ENCODE measurements at places on chromosomes 6 and 20. TPM values are rescaled to one million over a fixed set of nuclear protein-coding genes. Genes with fewer than 3 reads are reported as not detected.

The FGD2 gene
- total RNA-seq = 7.2 TPM

DNA sequence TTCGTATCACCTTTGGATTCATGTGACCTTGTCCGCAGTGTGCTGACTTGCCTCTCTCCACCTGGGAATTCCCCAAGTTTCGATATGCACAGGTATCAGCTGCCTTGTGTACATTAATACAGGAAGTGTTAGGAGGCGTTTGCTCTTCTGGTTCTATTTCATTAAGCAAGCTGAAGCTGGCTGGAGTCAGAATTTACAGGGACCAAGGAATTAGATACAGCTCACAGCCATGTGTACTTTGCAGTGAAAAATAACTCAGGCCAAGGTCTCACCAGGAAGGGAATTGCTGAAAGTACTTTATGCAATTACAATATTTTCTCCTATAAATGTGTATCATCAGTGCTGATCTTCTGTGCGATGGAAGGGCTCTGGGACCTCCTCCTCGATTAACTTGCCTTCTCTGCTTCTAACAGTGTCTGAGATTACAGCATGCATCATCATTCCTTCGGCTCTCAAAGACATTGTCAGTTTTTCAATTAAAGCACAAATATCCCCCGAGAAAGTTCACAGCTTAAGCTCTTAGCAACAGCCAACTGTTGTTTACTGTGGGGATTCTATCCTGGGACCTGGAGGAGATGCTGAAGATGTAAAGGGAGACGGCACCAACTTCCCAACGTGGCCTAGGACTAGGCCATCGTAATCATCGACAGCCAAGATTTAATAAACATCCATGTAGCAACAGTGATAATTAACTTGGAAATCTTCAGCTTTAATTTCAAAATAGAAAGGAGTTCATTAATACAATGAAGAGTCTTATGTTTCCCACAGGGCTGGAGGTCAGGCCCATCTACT is 13.8 kb upstream of the TIAM2 start:
- H3K4me3 ChIP-seq = no peak overlapping the region
- H3K36me3 ChIP-seq = no peaks in the 10 kb centered on the region
- no peak for DNase-seq

GRCh38 chr20:56428881-56429280 is 16.8 kb downstream of the CASS4 start:
- peak overlapping the region; percentile 97 for H3K27ac ChIP-seq
- H3K36me3 ChIP-seq = peaks cover 2% of the 10 kb centered on the region
- peaks cover 41% of the 10 kb centered on the region for H3K4me1 ChIP-seq
- no peak for DNase-seq
- H3K27me3 ChIP-seq = no peaks in the 10 kb centered on the region

The EPHA7 gene
- total RNA-seq = not detected

DNA sequence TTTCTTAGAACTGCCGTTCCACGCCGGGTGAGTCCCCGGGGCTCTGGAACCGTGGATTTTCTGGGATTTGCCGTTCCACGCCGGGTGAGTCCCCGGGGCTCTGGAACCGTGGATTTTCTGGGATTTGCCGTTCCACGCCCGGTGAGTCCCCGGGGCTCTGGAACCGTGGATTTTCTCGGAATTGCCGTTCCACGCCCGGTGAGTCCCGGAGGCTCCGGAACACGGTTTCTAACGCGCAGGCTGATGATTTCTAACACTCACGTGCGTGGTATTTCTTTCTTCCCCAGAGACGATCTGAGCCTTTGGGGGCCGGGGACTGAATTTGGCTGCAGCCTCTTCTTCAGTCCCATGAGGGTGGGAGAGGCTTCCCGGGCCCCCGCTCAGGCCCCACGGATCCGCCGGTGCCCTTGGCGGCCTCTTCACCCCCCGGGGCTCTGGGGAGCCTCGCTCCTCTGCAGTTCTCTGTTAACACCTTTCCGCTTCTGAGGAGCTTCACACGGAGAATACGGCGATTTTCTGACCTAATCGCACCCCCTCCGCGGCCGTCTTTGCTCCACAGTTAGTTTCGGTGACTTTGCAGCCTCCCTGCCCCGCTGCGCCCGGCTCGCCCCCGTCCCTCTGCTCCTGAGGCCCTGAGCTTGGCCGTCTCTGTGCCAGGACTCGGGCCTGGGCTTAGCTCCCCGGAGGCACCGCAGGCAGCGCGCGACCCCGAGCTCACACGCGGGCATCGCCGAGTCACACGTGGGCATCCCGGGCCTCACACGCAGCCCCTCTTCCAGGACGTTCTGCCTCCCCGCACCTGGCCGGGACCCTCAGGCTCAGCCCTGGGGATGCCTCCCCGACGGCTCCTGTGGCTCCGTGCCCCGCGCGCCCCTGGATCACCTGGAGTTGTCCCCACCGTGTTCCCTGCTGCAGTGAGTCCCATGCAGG is 7.2 kb upstream of the KIF25 start:
- DNase-seq = no peak
- H3K4me3 ChIP-seq = no peak overlapping the region
- no peaks in the 10 kb centered on the region for H3K4me1 ChIP-seq
- peaks cover 16% of the 10 kb centered on the region for H3K27me3 ChIP-seq
- no peak overlapping the region for H3K27ac ChIP-seq
- no peaks in the 10 kb centered on the region for H3K36me3 ChIP-seq

GRCh38 chr6:126643352-126643751 is 303.4 kb downstream of the CENPW start:
- no peaks in the 10 kb centered on the region for H3K36me3 ChIP-seq
- no peaks in the 10 kb centered on the region for H3K27me3 ChIP-seq
- no peak for DNase-seq
- no peak overlapping the region for H3K27ac ChIP-seq
- H3K4me3 ChIP-seq = no peak overlapping the region

DNA sequence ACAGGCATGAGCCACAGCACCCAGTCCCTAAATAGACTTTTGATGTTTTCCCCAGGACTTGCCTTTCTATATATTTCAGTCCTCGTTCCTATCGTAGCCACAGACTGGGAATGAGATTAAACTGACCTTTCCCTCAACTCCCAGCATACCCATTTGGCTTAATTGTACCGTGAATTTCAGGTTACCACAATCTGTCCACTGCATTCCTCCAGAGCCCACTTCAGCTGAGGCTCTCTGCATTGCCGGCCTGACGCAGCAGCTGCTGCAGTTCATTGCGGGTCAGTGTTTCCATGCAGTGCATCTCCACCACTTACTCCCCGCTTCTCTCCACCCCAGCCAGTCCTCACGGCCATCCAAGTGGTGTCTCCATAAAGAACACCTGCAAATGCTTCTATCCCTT is 103.1 kb upstream of the RIN2 start:
- no peaks in the 10 kb centered on the region for H3K36me3 ChIP-seq
- H3K27me3 ChIP-seq = peaks cover 23% of the 10 kb centered on the region
- DNase-seq = no peak
- no peak overlapping the region for H3K4me3 ChIP-seq
- no peaks in the 10 kb centered on the region for H3K4me1 ChIP-seq

The CHRNA4 gene
- not detected for total RNA-seq

- no peaks in the 10 kb centered on the region for H3K36me3 ChIP-seq
- H3K27ac ChIP-seq = no peak overlapping the region
- H3K4me1 ChIP-seq = no peaks in the 10 kb centered on the region
- DNase-seq = no peak
These were observed 76.0 kb upstream of the ADGRB3 start for GRCh38 chr6:68559070-68559469.

- H3K27ac ChIP-seq = no peak overlapping the region
- no peaks in the 10 kb centered on the region for H3K36me3 ChIP-seq
- no peak for DNase-seq
- peaks cover 8% of the 10 kb centered on the region for H3K4me1 ChIP-seq
- no peak overlapping the region for H3K4me3 ChIP-seq
These were observed 79.8 kb downstream of the PRDM1 start for GRCh38 chr6:106165885-106166485.

- H3K27me3 ChIP-seq = no peaks in the 10 kb centered on the region
- no peak for DNase-seq
- no peak overlapping the region for H3K4me3 ChIP-seq
- H3K4me1 ChIP-seq = peaks cover 8% of the 10 kb centered on the region
- H3K27ac ChIP-seq = no peak overlapping the region
These were observed 52.4 kb downstream of the QKI start for GRCh38 chr6:163466839-163467390.

GRCh38 chr6:30487926-30488325 is 1.4 kb upstream of the HLA-E start:
- peaks cover 22% of the 10 kb centered on the region for H3K36me3 ChIP-seq
- H3K27me3 ChIP-seq = peaks cover 2% of the 10 kb centered on the region
- DNase-seq = no peak
- H3K4me3 ChIP-seq = peak overlapping the region; percentile 58

The HDGFL1 gene
- total RNA-seq = not detected

The APOM gene
- total RNA-seq = 3.1 TPM

- no peaks in the 10 kb centered on the region for H3K4me1 ChIP-seq
- DNase-seq = no peak
- no peaks in the 10 kb centered on the region for H3K36me3 ChIP-seq
- H3K27me3 ChIP-seq = no peaks in the 10 kb centered on the region
- no peak overlapping the region for H3K4me3 ChIP-seq
- H3K27ac ChIP-seq = no peak overlapping the region
These were observed 136.9 kb downstream of the NKAIN2 start for GRCh38 chr6:123940551-123940950.

DNA sequence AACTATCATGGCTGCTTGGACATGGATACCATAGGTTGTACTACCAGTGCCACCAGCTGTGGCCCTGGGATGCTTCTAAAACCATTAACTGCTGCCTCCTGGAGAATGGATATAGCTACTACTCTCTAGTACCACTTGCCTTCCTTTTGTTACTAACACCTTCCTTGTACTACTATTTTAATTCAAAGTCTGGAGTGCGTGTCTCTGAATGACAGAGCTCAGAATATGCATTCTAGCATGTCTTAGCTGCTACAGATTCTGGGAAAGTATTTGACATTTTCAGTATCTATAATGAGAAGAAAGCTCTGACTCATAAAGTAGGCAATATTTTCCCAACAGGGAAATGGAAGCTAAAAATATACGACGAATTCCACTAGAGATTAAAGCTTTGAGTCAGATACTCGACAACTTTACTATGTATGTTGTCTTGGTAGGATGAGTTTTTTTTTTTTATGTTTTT is 112.3 kb downstream of the PFDN4 start:
- no peak overlapping the region for H3K27ac ChIP-seq
- peaks cover 5% of the 10 kb centered on the region for H3K36me3 ChIP-seq
- H3K4me1 ChIP-seq = no peaks in the 10 kb centered on the region
- H3K27me3 ChIP-seq = peaks cover 17% of the 10 kb centered on the region
- no peak overlapping the region for H3K4me3 ChIP-seq

The CDH26 gene
- 4.3 TPM for total RNA-seq

GRCh38 chr6:17589406-17590096 is 10.6 kb upstream of the FAM8A1 start:
- DNase-seq = peak; percentile 9
- peaks cover 19% of the 10 kb centered on the region for H3K4me1 ChIP-seq
- H3K27me3 ChIP-seq = no peaks in the 10 kb centered on the region
- H3K4me3 ChIP-seq = peak overlapping the region; percentile 7

DNA sequence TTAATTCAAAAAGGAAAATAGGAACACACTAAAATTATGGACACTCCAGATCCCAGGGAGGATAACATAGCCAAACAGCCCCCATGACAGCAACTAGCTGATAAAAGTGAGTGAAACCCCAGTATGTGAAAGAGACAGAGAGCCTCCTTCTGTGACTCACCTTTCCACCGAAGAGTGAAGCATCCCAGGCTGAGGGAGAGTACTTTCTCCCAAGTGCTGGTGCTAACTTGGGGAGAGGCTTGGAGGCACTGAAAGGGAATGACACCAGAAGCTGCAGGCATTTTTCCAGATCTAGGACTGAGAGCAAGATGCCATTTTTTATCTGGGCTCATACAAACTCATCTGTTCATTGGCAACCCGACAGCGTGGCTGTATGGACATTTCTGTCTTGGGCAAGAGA is 339.8 kb downstream of the HTR1B start:
- H3K4me3 ChIP-seq = no peak overlapping the region
- H3K27ac ChIP-seq = no peak overlapping the region
- no peaks in the 10 kb centered on the region for H3K36me3 ChIP-seq
- no peak for DNase-seq
- H3K27me3 ChIP-seq = no peaks in the 10 kb centered on the region

- no peaks in the 10 kb centered on the region for H3K36me3 ChIP-seq
- DNase-seq = no peak
- H3K4me1 ChIP-seq = no peaks in the 10 kb centered on the region
- H3K4me3 ChIP-seq = no peak overlapping the region
- H3K27me3 ChIP-seq = no peaks in the 10 kb centered on the region
- no peak overlapping the region for H3K27ac ChIP-seq
These were observed 87.8 kb downstream of the GINS1 start for GRCh38 chr20:25495189-25495824.

DNA sequence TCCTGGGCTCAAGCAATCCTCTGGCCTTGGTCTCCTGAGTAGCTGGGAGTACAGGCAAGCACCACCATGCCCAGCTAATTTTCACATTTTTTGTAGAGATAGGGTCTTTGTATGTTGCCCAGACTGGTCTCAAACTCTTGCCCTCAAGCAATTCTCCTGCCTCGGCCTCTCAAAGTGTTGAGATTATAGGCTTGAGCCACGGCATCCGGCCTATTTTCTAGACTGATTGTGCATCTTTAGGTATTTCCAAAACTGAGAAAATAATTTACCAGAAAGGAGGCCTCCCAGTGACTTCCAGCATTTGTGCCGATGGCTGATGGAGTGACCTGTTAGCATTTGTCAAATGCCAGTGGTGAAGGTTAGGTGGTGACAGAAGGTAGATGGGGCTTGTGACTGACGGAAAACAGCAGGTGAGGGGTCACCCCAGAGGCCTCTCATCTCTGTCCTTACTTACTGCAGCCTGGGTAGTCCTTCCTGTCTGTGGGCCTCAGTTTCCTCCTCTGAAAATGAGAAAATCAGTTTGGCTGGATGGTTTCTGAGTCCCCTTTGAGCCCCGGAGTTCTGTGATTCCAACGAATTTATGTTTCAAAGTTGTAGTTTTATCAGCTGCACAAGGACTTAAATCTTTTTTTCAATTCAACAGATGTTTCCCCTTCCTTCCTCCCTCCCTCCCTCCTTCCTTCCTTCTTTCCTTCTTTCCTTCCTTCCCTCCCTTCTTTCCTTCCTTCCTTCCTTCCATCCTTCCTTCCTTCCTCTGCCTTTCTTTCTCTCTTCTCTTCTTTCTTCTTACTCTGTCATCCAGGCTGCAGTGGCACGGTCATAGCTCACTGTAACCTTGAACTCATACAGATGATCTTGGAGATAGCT is 53.5 kb downstream of the TGM2 start:
- no peak overlapping the region for H3K4me3 ChIP-seq
- peaks cover 2% of the 10 kb centered on the region for H3K4me1 ChIP-seq
- DNase-seq = no peak
- H3K27me3 ChIP-seq = no peaks in the 10 kb centered on the region

DNA sequence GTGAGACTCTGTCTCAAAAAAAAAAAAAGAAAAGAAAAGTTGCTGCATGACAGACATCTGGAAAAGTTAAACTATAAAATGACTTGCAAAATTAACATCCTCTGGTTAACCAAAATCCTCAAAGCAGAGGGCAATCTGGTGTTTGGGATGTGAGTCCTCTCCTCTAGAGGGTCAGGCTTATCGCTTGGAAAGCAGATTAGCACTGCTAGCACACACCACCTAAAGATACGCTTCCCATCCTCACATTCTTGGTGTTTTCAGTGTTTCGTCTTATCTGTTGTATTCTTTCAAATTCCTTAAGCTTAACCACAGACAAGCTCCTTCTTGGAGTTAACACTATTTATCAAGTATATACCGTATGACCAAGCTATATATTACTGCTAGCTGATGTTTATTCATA is 198.0 kb downstream of the SOX4 start:
- H3K36me3 ChIP-seq = no peaks in the 10 kb centered on the region
- no peak overlapping the region for H3K27ac ChIP-seq
- H3K4me1 ChIP-seq = no peaks in the 10 kb centered on the region
- no peak for DNase-seq
- no peak overlapping the region for H3K4me3 ChIP-seq

GRCh38 chr6:170237999-170238740 is 52.7 kb downstream of the DLL1 start:
- peak; percentile 47 for DNase-seq
- H3K27ac ChIP-seq = no peak overlapping the region
- H3K4me1 ChIP-seq = no peaks in the 10 kb centered on the region
- H3K4me3 ChIP-seq = no peak overlapping the region
